ENCODE measurements at places on chromosomes 5 and 9. TPM values are rescaled to one million over a fixed set of nuclear protein-coding genes. Genes with fewer than 3 reads are reported as not detected.

PPIP5K2 gene
- 61.4 TPM for total RNA-seq

COL15A1 gene
- total RNA-seq = 0.45 TPM

F2R gene
- total RNA-seq = 44.7 TPM

PCDHGA4 gene
- total RNA-seq = not detected

FRMPD1 gene
- total RNA-seq = not detected

LVRN gene
- total RNA-seq = 0.23 TPM

ZFAND5 gene
- 112 TPM for total RNA-seq

WDR31 gene
- total RNA-seq = 1.1 TPM

PPWD1 gene
- 49.0 TPM for total RNA-seq

SPATA31E1 gene
- not detected for total RNA-seq

C6 gene
- not detected for total RNA-seq

CD14 gene
- 0.56 TPM for total RNA-seq

DTWD2 gene
- total RNA-seq = 2.6 TPM

ACTBL2 gene
- not detected for total RNA-seq

LCN9 gene
- not detected for total RNA-seq

FAM221B gene
- not detected for total RNA-seq

OMD gene
- total RNA-seq = not detected

SERF1A gene
- total RNA-seq = 6.2 TPM

MEGF9 gene
- total RNA-seq = 6.7 TPM

FAM153A gene
- 0.54 TPM for total RNA-seq

GMCL2 gene
- total RNA-seq = not detected

PRRX2 gene
- total RNA-seq = 0.28 TPM

RIC1 gene
- total RNA-seq = 22.6 TPM

IL13 gene
- 119 TPM for total RNA-seq

ORM2 gene
- not detected for total RNA-seq

PCDHGA3 gene
- total RNA-seq = 0.15 TPM

GTF2H2 gene
- total RNA-seq = 28.2 TPM

CD180 gene
- total RNA-seq = not detected

Data from activated CD8-positive, alpha-beta memory T cell treated with anti-CD3 and anti-CD28 coated beads, Interleukin-2, amount 10 ng/mL, durations not matched to agents 7 days and 5 days (primary cell).